ENCODE measurements at places on chromosomes 5 and 9. TPM values are rescaled to one million over a fixed set of nuclear protein-coding genes. Genes with fewer than 3 reads are reported as not detected.

PSAT1 gene
- 76.7 TPM for polyA plus RNA-seq

GABRB2 gene
- 2.5 TPM for polyA plus RNA-seq

INSL4 gene
- polyA plus RNA-seq, result not detected

PCDHGC5 gene
- polyA plus RNA-seq, result 0.81 TPM

SLC45A2 gene
- 1.0 TPM for polyA plus RNA-seq

TMEM267 gene
- polyA plus RNA-seq, result 24.3 TPM

DDX4 gene
- polyA plus RNA-seq, result 0.12 TPM

AIF1L gene
- polyA plus RNA-seq, result 347 TPM

STC2 gene
- polyA plus RNA-seq, result 1.8 TPM
